HEK293T (cell line): ENCODE measurements at places on chromosomes 16 and 17.
A peak's percentile ranks its signal among the peaks of the same experiment; 100 is the strongest.

DNA sequence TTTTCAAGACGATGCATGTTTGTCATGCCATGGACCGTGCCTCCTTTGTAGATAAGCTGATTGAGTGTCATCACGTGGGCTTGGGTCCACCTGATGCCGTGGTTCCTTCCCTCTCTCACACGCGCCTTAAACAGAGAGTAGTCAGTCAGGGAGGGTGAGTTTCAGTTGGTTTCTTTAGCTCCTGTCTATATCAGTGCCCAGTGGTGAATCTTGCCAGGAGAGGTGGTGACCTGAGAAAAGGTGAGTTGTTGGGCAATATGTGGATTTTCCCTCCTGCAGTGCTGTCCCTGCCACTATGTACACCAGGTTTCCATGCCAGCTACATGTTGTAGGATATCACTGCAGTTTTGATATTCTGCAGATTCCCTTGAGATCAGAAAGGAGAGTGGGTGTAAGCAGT, 129.7 kb downstream of the LAT start:
- no peak for DNase-seq

DNA sequence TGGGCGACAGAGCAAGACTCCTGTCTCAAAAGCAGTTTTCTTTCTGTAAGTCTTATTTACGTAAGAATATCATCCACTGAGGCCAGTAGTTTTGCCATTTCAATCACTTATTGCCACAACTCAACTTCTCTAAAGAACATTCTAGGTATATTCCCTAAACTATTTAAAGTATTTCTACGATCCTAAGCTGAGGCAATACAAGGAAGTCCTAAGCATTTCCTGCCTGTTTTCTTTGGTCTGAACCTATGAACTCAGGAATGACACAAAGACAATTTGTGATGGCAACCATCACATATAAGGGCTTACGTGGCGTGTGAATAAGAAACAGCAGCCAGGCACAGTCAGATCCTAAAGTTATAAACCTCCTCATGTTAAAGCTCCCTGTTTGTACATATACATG, 14.2 kb downstream of the USP36 start:
- DNase-seq: no peak

DNA sequence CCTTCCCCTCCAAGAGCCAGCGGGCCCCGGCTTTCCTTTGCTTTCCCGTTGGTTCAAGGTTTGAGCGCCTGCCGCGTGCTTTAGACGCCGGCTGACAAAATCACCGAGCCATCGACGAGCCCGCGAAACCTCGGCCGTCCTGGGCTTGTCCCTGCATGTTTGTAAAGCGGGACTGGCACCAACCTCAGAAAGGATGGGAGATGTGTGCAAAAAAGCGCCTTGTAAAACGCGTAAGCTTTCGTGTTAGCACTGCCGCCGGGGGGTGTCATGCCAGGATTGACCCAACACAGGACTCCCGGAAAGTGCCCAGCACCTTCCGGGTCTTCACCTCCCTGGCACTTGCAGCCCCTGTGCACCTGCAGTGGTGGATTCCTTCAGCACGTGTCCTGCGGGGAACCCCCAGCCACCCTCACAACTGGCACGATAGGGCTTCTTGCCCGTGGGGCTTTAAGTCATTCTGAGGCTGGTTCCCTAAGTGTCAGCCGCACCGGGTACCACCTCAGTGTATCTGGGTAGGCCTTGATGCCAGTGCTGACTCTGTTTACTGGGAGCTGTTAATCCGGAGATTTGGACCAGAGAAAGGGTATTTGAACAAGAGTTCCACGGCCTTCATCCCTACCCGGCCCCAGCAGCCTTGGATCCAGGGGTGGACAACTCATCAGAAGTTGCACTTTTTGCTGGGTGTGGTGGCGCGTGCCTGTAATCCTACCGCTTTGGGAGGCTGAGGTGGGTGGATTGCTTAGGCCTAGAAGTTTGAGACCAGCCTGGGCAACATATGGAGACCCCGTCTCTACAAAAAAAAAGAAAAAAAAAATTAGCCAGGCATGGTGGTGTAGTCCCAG, 817 bp downstream of the NDUFAF8 start:
- no peak for DNase-seq

DNA sequence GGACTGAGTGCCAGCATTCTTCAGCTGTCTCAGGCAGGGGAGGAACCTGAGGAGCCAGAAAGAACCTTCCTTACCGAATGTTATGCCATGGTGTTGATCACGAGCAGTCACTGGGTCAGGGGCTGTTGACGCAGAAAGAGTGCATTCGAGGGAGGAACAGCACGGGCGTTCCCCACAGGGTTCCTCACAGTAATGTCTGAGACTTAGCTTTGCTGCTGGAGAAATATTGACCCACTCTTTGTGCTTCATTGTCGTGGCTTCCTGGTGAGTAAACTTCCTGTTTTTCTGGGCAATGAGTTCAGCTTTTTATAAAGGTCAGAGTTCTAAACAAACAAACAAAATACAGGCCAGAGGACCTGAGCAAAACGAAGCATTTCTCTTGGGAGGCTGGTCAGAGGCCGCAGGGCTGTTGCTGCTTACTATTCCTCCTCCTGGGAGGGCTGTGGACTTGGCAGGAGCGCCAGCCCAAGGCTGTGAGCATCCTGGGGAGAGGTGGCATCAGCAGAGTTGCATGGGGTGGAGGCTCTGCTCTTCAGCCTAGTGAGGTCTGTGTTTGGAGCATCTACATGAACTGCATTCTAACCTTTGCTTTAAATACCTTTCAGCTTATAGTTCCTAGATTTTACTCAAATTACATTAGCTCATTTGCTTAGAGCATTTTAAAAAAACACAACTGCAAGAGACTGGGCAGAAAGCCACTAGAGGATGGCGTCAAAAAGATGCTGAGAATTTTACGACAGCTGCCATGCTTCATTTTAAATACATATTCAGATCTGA, 143.1 kb upstream of the CACNG5 start:
- no peak for DNase-seq

- DNase-seq: no peak
These were observed 35.5 kb downstream of the SHISA6 start for GRCh38 chr17:11276486-11276885.

GRCh38 chr16:16145286-16145685, 78.0 kb downstream of the ABCC6 start:
- no peak for DNase-seq

- no peak for DNase-seq
These were observed 33.9 kb upstream of the FAAP100 start for GRCh38 chr17:81586096-81586495.

DNA sequence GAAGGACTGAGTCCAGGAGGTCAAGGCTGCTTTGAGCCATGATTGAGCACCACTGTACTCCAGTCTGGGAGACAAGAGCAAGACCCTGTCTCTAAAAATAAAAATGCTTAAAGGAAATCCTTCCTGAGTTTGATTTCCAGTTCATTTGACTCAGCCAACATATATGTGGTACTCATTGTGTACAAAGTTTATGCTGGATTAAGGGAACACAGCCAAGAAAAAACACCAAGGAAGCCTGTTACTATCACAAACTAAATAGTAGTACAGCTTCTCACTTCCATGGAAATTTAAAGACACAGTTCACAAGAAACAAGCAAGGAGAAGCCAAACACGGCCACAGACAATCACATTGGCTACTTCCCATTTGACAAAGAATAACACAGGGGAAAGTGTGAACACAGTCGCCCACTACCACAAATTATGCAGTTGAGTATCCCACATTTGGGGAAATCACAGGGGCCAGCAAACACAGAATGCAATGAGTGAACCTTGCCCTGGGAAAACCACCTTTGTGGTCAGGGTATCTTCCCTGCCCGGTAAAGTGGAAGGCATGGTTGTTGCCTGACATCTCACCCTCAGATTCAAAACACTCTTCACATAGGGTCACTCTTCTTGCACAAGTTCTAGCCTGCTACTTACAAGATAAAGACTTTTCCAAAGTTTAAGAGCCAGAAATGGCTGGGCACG, 14.5 kb downstream of the TEX14 start:
- no peak for DNase-seq

GRCh38 chr16:83878838-83879237, 20.1 kb upstream of the MLYCD start:
- no peak for DNase-seq

GRCh38 chr17:8940866-8941471, 24.5 kb downstream of the PIK3R5 start:
- DNase-seq: no peak

- DNase-seq: no peak
These were observed 88.8 kb downstream of the CHD9NB start for GRCh38 chr16:52963855-52964242.

DNA sequence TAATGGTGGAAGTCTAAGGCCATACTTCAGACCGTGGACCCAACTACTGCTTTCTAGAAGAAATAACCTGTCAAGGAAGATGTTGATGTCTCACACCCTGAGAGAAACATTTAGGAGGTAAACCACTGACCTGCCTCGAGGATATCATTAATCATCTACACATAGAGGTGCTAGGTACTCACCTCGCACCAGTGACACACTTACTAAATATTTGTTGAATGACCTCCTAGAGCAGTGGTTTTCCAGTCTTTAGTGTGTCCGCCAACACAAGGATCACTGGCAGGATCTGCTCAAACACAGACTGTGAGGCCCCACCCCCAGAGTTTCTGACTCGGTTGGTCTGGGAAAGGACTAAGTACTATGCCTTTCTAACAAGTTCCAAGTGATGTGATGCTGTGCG, 197.4 kb upstream of the CACNG5 start:
- DNase-seq: no peak

- DNase-seq: no peak
These were observed 16.1 kb downstream of the LASP1 start for GRCh38 chr17:38885728-38886642.

DNA sequence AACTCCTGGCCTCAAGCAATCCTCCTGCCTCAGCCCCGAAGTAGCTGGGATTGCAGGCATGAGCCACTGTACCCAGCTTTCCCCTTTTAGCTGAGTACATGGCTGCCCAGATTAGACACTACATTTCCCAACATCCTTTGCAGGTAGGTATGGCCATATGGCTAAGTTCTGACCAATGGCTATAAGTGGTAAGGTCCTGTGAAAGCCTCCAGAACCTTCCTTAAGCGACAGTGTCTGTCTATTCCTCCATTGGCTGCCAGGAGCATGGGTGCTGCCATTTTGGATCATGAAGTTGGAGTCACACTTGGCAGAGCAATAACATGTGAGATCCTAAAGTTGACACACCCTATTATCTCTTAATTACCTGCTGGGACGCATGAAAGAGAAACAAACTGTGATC, 24.4 kb upstream of the CRHR1 start:
- peak; percentile 26 for DNase-seq

DNA sequence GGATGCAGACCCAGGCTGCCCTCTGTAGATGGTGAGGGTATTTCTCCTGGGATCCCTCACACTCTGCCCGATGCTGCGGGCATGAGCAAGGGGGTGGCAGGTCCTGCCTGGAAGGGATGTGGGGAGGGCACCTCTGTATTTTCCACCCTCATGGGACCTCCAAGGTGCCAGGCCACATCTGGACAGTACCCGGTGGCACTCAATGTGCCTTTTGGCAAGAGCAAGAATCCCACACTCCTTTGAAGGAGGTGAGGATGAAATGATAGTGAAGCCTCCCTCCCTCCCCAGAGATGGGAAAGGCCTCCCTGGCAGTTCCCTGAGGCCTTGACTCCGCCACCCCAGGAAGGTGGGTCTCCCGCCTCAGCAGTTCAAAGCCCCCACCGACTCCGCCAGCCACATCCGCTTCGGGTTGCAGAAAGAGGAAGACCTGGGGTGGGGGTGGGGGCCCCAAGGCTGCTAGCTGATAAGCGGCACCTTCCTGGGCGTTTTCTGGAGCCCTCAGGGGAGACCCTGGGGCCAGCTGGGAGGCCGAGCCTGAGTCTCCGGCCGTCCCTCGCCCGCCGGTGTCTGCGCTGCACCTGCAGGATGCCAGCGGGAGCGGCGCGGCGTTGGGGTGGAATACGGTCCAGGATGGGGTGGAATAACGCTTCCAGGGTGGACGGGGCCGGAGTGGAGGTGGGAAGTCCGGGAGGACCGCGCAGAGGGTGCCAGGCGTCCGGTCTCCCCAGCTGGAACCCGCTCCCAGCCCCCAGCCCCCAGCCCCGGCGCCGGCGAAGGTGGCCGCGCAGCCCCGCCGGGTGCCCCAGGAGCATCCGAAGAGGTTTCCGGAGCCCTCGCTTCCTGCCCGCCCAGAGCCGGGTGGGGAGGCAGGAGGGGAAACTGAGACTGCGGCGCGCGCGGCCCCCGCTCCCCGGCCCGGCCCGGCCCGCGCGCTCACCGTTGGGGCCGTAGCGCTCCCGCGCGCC, 718 bp downstream of the ATP2A3 start:
- no peak for DNase-seq

DNA sequence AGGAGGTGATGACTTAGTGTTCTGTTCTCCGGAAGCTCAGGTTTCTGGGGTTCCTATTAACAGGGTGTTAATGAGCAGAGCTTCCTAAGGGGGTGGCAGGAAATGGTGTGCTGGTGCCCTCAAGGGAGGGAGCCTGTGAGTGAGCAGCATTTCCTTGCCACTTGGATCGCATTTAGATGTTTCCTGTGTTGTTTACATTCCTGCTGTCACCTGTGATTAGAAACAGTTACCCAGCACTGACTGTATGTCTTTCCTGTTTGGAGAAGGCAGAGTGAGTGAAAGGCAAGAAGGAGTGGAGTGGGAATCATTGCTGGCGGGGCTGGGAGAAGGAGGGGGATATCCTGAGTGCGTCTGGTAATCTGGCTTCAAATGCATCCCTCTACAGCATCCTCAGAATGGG, 214.6 kb downstream of the CCDC182 start:
- no peak for DNase-seq

- no peak for DNase-seq
These were observed 873.4 kb upstream of the CDH8 start for GRCh38 chr16:62909597-62909996.

DNA sequence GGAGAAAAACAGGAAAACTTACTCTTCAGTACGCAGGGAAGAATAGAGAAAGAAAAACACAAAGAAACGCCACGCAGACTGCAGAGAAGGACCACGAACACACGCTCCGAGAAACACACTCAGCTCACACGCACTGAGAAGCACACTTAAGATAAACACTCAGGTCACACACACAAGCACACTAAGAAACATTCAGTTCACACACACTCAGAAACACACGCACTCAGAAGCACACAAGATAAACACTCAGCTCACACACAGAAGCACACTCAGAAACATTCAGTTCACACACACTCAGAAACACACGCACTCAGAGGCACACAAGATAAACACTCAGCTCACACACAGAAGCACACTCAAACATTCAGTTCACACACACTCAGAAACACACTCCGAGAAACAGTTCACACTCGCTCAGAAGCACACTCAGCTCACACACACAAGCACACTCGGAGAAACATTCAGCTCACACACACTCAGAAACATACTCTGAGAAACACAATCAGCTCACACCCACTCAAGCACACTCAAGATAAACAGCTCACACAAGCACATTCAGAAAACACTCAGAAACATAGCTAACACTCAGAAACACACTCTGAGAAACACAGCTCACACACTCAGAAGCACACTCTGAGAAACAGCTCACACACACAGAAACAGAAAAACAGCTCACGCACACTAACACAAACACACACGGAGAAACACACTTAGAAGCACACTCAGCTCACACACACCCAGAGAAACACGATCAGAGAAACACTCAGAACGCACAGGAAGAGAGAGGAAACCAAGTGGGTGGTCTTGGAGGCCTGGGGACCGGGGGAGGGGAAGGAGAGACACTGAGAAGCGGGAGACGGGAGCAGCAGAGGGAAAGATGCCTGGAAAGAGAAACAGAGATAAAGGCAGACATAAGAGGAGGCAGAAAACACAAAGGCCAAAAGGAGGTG, 908 bp downstream of the TMEM98 start:
- DNase-seq: no peak

GRCh38 chr17:80065478-80066170, 29.2 kb downstream of the CCDC40 start:
- no peak for DNase-seq

GRCh38 chr16:2782583-2783351, 4.6 kb downstream of the PRSS33 start:
- no peak for DNase-seq

- DNase-seq: no peak
These were observed 2.2 kb downstream of the LASP1 start for GRCh38 chr17:38872027-38872511.
